ENCODE measurements at places on chromosomes 11 and 22. TPM values are rescaled to one million over a fixed set of nuclear protein-coding genes. Genes with fewer than 3 reads are reported as not detected.

Gene ARHGAP8
- 0.61 TPM for total RNA-seq

Gene OR8K3
- total RNA-seq, result not detected

Gene OR10D3
- not detected for total RNA-seq

Gene CSRP3
- total RNA-seq, result not detected

Gene PNPLA5
- not detected for total RNA-seq

Gene MEI1
- 0.16 TPM for total RNA-seq

Gene OR56B1
- not detected for total RNA-seq

Gene CST6
- total RNA-seq, result not detected

Measured in neural crest cell (in vitro differentiated cells).